ENCODE measurements at places on chromosomes 5 and 9.

- DNase-seq: no peak
Observed at GRCh38 chr5:109146591-109146990, 263.2 kb downstream of the PJA2 start.

GRCh38 chr9:133989625-133990365, 2.3 kb downstream of the VAV2 start:
- DNase-seq: no peak

- no peak for DNase-seq
Observed at GRCh38 chr5:65066387-65067146, 297.8 kb downstream of the CWC27 start.

GRCh38 chr9:72092820-72093219, 32.4 kb upstream of the C9orf57 start:
- no peak for DNase-seq

DNA sequence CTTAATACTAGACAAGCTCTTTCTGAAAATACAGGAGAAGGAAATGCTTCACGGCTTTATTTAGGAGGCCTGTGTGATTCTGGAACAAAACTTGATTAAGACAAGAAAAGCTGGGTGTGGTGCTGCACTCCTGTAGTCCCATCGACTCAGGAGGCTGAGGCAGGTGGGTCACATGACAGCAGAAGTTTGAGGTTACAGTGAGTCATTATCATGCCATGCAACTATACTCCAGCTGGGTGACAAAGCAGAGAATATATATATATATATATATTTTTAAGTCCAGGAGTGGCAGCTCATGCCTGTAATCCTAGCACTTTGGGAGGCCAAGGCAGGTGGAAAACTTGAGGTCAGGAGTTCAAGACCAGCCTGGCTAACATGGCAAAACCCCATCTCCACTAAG, 33.1 kb upstream of the SPIN1 start:
- no peak for DNase-seq

- no peak for DNase-seq
Observed at GRCh38 chr9:82117026-82117811, 128.6 kb downstream of the SPATA31D1 start.

GRCh38 chr5:132500931-132501628, 10.5 kb upstream of the IRF1 start:
- peak; percentile 60 for DNase-seq

DNA sequence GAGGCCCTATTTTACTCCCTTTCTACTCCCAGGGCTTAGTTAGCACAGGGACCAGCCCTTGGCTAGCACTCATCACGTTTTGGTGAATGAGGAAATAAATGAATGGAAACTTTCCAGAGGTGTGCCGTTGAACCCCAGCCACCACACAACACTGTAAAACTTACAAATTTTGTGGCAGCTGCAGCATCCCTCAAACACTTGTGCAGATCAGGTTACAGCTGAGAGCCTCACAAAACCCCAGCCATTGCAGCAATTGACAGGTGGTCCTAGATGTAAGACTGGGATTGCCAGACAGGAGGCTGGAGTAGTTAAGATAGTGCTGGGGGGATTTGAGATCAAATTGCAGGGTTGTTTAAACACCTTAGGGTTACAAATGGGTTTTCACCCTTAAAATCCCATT, 482.2 kb upstream of the KIF2A start:
- DNase-seq: no peak

DNA sequence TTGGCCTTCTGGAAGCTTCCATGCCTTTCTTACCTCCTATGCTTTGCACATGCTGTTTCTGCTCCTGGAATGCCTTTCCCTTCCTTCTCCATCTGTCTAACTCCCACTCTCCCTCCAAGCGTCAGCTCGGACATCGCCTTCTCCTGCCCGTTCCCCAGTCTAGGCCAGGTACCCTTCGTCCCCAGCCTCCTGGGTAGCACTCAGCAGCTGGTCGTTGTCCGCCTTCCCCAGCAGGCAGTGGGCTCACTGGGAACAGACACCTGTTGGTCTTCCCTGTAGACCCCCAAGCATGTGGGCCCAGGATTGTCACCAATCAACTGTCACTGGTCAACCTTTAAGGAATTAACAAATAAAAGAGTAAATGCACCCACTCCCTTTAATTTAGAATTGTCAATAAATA, 202.2 kb downstream of the RGS3 start:
- DNase-seq: no peak

DNA sequence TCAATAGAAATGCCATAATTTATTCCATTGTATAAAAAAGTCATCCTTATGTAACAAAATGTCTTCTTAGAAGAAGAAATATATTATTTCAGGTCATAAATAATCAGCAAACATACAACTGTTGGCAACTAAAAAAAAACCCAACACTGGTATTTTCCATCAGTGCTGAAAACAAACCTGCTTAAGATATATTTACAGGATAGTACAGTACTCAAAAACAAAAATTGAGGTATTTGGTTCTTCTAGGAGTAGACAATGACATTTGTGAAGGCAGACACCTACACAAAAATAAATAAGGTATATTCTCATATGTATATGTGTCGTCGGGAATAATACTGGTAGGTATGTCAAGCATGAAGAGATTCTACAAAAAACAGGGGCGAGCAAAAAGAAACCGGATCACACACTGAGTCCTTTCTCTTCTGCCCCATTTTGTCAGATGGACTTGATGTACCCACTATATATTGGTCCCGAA, 2.9 kb downstream of the DUSP1 start:
- no peak for DNase-seq

DNA sequence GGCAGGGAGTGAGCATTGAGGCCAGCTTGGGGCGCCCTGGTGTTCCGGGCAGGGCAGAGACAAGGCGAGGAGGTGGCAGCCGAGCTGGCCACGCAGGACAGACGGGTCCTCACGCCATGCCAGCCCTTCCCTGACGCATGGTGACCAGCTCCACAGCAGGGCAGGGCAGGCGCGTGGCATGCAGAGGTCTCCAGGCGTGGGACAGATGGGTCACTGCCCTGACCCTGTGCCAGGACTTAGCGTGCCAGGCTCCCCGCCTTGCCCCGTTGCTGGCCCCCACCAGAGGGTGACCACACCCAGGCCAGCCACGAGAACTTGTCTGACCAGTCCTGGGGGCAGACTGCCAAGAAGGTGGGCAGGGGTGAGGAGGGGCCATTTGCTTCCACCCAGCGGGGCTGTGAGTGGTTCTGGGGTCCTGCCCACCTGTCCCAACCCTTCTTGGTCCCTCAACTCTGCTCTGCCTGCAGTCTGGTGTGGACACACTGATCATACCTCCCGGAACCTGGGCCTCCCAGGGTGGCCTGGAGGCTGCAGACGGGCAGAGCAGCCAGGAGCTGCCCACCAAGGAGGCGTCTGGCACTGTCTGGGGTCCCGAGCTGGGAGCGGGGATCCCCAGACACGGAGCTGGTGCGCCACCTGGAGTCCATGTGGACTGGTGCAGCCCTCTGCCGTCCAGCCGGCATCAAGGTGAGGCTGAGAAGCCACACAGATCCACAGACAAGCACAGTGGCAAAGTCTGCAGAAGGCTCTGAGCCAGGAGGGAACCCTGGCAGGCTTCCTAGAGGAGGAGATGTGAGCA, at the start of gene RNF224:
TSS of gene RNF224 (plus strand) at position 449 of the 799 bp plus-strand sequence. CDS start 834 bp downstream, outside the sequence.
- peak; percentile 88 for DNase-seq

DNA sequence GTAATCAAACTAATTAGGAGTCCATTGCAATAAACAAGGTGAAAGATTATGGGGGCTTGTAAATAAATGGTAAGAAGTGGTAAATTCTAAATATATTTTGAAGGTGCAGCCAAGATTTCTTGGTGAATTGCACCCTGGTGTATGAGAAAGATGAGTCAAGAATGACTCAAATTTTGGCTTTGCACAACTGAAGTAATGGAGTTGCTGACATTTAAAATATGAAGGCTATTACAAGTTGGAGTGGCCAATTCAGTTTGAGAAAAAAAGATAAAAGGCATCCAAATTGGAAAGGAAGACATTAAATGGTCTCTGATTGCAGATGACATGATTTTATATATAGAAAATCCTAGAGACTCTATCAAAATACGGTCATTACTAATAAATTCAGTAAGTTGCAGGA, 2330.6 kb downstream of the MAT2B start:
- DNase-seq: no peak

DNA sequence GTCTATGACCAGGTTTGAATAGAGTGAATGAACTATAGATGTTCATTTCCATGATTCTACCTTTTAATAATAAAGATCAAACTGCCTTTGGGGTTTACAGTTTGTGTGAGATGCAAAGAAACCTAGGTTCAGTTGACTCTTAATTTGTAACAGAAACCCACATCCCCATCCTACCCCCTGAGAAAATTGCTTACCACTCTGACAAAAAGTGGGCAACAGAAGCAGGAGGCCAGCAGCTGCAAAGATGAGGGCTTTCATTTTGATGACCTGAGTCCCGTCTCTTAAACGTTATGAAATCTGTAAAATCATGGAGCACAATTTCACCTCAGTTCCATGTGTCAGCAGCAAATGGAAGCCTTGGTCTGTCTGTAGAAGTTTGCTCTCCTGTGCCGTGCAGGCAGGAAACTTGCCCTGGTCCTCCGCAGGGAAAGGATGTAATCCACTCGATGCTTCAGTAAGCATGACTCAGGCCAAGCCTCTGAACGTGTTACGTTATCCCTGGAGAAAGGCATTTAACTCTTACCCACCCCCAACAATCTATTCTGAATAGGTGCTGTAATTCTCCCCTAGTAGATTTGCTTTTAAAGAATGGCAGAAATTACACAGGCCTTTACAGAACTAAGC, at the start of gene F2RL2:
TSS of gene F2RL2 (minus strand) at position 431 of the 624 bp plus-strand sequence. CDS start at position 258, 173 bp downstream.
- no peak for DNase-seq

- DNase-seq: no peak
Observed at GRCh38 chr5:175878544-175879438, 7.4 kb downstream of the CPLX2 start.

DNA sequence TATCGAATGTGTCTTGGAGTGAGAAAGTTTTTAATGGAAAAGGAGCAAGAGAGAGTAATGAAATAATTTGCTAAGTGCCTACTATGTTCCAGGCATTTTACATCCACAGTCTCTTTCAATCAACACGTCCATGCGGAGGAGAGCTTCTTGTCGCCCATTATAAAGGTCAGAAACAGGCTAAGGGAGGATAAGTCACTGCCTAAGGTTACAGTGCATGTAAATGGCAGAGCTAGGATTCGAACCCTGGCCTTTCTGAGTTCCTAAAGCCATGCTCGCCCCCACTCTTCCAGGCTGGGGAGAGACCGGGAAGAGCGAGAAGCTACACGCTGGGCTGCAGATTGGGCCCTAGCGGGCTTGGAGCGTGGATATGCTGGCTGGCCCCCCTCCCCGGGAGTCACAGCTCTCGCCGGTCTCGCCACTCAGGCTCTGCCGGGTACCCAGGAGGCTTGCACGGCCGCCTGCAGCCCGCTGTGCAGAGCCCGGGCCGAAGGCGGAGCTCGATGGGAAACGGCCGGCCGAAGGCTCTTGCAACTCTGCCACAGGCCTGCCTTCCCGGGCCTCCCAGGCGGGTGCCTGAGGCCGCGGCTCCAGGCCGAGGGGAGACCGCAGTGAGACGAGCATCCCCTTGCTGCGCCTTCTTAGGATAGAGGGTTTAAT, 775 bp upstream of the LHX2 start:
- DNase-seq: no peak

- DNase-seq: no peak
Observed at GRCh38 chr9:133058550-133059320, 3.0 kb upstream of the CEL start.

GRCh38 chr5:43679214-43679613, 76.2 kb downstream of the NNT start:
- DNase-seq: no peak

DNA sequence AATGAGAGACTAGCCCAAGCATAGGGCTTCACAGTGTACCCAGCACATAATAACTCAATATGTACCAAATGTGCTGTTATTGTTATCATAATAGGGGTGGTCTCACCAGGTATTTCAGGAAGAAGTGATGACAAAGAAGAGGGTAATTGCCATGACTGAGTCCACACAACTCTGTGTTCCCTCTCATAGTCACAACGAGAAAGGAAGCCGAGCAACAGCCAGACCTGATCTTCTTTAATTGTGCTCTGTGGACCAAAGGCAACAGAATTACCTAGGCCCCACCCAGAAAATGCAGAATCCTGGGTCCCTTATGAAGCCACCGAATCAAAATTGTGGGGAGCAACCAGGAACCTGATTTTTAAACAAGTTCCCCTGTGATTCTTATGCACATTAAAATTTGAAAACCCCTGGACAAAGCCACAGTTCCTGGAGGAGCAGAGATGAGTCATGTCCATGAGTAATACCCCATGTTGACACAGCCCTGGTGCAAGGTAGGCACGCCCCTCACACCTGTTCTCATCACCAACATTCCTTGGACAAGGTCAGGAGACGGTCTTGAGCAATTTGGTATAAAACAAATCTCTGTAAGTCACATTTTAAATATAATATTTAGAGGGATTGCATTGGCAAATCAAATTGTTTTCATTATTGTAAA, 5.2 kb downstream of the FGF1 start:
- no peak for DNase-seq

DNA sequence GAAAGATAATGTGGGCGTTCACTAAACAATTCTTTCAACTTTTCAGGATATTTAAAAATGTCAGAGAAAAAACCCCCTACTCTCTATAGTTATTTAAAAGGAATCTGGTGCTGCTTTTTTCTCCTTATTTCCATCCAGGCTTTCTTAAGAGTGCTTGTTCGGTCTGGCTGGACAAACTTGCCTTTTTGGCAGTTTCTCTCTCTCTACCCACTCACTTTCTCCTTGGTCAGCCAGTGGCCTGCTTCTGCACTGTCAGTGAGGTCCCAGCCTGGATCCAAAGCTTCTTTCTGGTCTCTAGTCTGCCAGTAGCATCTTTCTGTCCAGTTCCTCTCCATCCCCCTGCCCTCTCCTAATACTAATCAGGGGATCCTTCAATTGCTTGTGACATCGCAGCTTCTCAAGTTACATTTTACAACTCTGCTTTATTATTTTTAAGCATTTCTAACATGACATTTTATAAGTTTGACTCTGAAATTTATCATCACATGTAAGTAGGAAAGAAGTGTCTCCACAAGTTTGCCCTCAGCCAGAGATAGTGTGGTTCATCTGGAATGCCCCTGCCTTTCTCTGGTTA, 50.4 kb downstream of the PIK3R1 start:
- DNase-seq: no peak

GRCh38 chr5:149217096-149217802, 54.4 kb upstream of the AFAP1L1 start:
- DNase-seq: no peak

GRCh38 chr9:95349091-95350038, 31.9 kb upstream of the FANCC start:
- no peak for DNase-seq

- no peak for DNase-seq
Observed at GRCh38 chr5:168580227-168580508, 1.0 kb upstream of the PANK3 start.

DNA sequence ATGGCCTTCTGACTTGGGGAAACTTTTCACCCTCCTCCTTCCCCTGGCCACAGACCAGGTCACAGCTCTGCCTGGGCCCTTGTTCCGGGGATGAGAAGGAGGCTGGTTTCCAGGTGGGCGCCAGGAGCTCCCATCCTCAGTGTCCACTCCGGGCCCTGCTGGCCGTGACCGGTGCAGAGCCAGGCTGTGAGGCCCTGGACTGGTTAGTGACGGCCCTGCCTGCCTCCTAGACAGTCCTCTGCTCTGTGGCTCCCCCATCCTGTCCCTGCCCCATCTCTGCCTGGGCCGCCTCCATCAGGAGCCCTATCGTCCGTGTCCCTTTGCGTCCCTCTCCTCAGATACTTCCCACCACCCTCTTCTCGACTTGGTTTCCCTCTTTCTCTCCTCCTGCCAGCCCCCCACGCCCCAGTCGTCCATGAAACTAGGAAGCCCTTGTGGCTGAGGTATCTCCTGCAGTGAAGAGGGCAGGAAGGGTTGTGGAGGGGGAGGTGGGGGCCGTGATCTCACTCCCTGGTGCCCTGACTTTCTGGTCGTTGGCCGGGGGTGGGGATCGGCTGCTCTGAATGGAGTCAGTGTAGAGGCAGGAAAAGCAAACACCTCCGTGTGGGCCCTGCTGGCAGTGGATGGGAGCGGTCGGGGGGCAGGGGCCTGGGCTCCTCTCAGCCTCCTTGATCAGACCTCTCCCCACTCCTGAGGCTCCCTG, 15.4 kb upstream of the CERCAM start:
- no peak for DNase-seq
